ENCODE measurements at places on chromosomes 1 and 21. TPM values are rescaled to one million over a fixed set of nuclear protein-coding genes. Genes with fewer than 3 reads are reported as not detected.

PCNT gene
- 68.2 TPM for total RNA-seq

FAAH gene
- 8.5 TPM for total RNA-seq

REG4 gene
- 3.0 TPM for total RNA-seq

KCNA10 gene
- total RNA-seq, result not detected

LHX8 gene
- total RNA-seq, result not detected

AKNAD1 gene
- not detected for total RNA-seq

SELENBP1 gene
- not detected for total RNA-seq

GRCh38 chr1:44673675-44674112 is 587 bp downstream of the TMEM53 start:
- no peaks in the 10 kb centered on the region for H3K36me3 ChIP-seq
- DNase-seq, result no peak

DNA sequence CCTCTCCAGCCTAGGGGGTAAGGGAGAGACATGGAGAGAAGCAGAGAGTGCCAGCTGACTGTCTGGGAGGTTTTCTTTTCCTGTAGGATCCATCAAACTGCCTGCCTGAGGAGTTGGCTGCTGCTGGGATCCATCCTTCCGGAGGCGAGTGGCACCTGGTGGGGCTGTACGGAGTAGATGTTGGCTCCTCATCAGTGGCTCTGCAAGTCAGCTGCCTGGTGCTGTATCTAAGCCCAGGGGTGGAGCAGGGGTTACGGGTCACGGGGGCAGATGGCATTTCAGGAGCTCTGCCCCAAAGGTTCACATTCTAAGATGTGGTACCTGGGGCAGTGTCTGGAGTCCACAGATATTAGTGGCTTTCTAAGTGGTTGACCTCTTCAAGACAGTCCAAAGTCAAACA is 128.0 kb downstream of the ACTL8 start:
- H3K27ac ChIP-seq, result no peak overlapping the region
- no peaks in the 10 kb centered on the region for H3K36me3 ChIP-seq
- no peaks in the 10 kb centered on the region for H3K4me1 ChIP-seq
- H3K4me3 ChIP-seq, result no peak overlapping the region
- DNase-seq, result no peak

- H3K27me3 ChIP-seq, result no peaks in the 10 kb centered on the region
- no peak for DNase-seq
- peak overlapping the region; percentile 50 for H3K27ac ChIP-seq
- peaks cover 15% of the 10 kb centered on the region for H3K4me1 ChIP-seq
- H3K4me3 ChIP-seq, result peak overlapping the region; percentile 62
- H3K36me3 ChIP-seq, result no peaks in the 10 kb centered on the region
Measured at GRCh38 chr1:228465141-228465540, 22.0 kb upstream of the RNF187 start.

- no peak overlapping the region for H3K27ac ChIP-seq
- no peak overlapping the region for H3K4me3 ChIP-seq
- peaks cover 74% of the 10 kb centered on the region for H3K36me3 ChIP-seq
- DNase-seq, result no peak
- H3K27me3 ChIP-seq, result no peaks in the 10 kb centered on the region
Measured at GRCh38 chr1:42703888-42704464, 21.8 kb downstream of the YBX1 start.

DNA sequence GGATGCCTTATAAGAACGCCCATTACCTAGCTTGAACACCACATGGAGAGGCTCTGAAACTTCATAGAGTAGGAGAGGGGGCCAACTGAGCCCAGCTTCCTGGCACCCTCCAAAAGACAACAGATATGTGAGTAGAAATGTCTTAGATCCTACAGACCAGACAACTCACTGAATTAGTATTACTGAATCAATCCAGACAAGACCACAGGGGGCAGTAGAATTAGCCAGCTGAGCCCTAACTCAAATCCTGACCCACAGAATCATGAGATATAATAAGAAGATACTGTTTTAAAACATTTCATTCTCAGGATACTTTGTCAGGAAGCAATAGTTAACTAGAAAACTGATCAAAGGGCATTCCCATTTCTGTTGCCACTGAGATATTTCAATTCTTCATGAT is 45.8 kb upstream of the C1orf21 start:
- no peaks in the 10 kb centered on the region for H3K36me3 ChIP-seq
- no peak for DNase-seq
- no peak overlapping the region for H3K27ac ChIP-seq
- H3K27me3 ChIP-seq, result no peaks in the 10 kb centered on the region

- no peaks in the 10 kb centered on the region for H3K36me3 ChIP-seq
- peak; percentile 86 for DNase-seq
- H3K27ac ChIP-seq, result no peak overlapping the region
- H3K27me3 ChIP-seq, result no peaks in the 10 kb centered on the region
- H3K4me3 ChIP-seq, result no peak overlapping the region
Measured at GRCh38 chr1:221708987-221709386, 32.9 kb downstream of the DUSP10 start.

DNA sequence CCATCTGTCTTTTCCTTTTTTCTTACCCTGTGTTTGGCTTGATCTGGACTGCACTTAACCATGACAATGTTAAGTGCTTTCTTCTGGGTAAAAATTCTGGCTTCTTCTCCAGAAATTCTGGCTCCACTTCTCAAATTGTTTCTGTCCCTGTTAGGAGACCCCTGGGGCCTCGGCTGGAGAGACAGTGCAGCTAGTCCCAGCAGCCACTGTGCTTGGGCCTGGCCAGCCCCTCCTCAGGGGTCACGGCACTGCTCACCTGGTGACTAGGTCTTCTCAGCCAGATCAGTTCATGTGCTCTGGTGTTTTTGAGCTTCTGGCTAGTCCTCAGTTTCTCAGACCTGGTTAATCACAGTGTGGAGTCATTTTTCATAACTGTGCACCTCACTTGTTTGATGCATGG is 72.4 kb downstream of the ADARB1 start:
- H3K36me3 ChIP-seq, result no peaks in the 10 kb centered on the region
- no peak overlapping the region for H3K4me3 ChIP-seq
- no peaks in the 10 kb centered on the region for H3K27me3 ChIP-seq
- no peak overlapping the region for H3K27ac ChIP-seq

- no peak for DNase-seq
- H3K36me3 ChIP-seq, result no peaks in the 10 kb centered on the region
- no peak overlapping the region for H3K4me3 ChIP-seq
- no peak overlapping the region for H3K27ac ChIP-seq
- H3K27me3 ChIP-seq, result no peaks in the 10 kb centered on the region
- no peaks in the 10 kb centered on the region for H3K4me1 ChIP-seq
Measured at GRCh38 chr1:196372896-196373536, 235.2 kb downstream of the KCNT2 start.

- no peak overlapping the region for H3K4me3 ChIP-seq
- peak overlapping the region; percentile 31 for H3K27ac ChIP-seq
- H3K4me1 ChIP-seq, result peaks cover 26% of the 10 kb centered on the region
Measured at GRCh38 chr1:42322577-42322976, 12.5 kb downstream of the FOXJ3 start.

DNA sequence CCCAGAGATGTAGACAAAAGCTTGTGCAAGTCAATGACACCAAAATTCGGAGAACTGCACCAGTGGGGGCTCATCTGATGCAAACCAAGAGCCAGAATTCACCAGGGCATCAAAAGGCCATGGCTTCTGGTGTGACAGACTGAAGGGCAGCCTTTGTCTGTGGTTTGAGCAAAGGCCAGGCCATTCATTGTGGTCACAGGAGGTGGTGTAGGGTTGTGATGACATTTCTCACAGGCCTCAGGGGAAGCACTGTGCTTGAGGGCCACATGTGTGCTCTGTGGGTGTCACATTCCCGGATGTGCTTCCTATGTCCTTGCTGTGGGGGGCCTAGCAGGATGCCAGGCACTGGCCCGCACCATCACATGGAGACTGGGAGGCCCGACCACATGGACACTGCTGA is 22.5 kb upstream of the KCNE1 start:
- H3K4me1 ChIP-seq, result no peaks in the 10 kb centered on the region
- no peak overlapping the region for H3K27ac ChIP-seq
- H3K4me3 ChIP-seq, result no peak overlapping the region
- no peaks in the 10 kb centered on the region for H3K36me3 ChIP-seq
- no peak for DNase-seq

DNA sequence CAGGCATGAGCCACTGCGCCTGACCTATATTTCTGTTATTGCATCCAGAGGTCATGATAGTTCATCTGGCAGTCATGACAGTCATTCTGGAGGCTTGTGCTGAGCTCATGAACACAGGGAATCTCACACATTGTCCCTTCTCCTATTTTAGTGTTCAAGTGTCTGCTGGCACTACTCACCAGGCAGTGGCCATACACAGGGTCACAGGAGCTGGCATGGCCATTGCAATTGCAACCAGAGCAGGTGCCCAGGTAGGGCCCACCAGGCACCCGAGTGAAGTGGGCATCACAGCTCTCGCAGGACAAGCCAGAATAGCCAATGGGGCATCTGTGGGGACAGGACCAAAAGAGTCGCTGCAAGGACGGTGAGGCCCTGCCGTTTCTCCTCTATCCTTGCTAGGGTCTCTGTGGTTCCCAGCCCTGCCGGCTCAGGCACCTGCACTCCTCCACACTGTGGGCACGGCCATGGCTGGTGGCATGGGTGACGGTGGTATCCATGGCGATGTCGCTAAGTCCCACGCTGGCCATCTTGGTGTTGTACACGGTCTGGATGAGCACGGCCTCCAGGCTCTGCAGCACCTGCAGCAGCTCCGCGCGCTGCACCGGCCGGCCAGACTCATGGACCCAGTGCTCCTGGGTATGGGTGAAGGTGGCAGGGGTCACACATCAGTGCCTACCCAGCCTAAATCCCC is 57.0 kb downstream of the HSPG2 start:
- H3K4me1 ChIP-seq, result no peaks in the 10 kb centered on the region
- no peak overlapping the region for H3K27ac ChIP-seq
- no peak overlapping the region for H3K4me3 ChIP-seq
- H3K36me3 ChIP-seq, result no peaks in the 10 kb centered on the region
- H3K27me3 ChIP-seq, result no peaks in the 10 kb centered on the region

GRCh38 chr1:201088901-201089525 is 23.2 kb downstream of the CACNA1S start:
- no peaks in the 10 kb centered on the region for H3K36me3 ChIP-seq
- no peak overlapping the region for H3K4me3 ChIP-seq
- no peaks in the 10 kb centered on the region for H3K27me3 ChIP-seq

GRCh38 chr21:33554982-33555344 is 12.1 kb downstream of the SON start:
- H3K27me3 ChIP-seq, result no peaks in the 10 kb centered on the region
- H3K4me1 ChIP-seq, result peaks cover 6% of the 10 kb centered on the region
- peaks cover 47% of the 10 kb centered on the region for H3K36me3 ChIP-seq
- no peak for DNase-seq
- H3K27ac ChIP-seq, result no peak overlapping the region

DNA sequence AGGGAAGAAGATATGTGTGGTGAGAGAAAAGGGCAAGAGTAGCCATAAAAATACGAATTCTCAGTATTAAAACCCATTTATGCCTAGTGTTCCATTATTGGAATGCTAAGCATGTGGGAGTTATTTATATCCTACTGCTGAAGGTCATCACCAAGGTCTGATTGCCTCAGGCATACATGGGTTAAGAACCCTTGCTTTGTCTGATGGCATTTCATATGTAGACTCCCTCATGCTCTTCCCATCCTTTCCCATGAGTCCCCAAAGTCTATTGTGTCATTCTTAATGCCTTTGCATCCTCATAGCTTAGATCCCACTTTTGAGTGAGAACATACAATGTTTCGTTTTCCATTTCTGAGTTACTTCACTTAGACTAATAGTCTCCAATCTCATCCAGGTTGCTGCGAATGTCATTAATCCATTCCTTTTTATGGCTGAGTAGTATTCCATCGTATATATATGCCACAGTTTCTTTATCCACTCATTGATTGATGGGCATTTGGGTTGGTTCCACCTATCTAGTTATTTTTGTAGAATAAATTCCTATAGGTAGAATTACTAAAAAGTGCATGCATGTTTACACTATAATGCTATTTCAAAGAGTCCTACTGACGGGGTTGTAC is 172.5 kb downstream of the DYRK1A start:
- no peak overlapping the region for H3K4me3 ChIP-seq
- no peaks in the 10 kb centered on the region for H3K4me1 ChIP-seq
- H3K27ac ChIP-seq, result no peak overlapping the region
- DNase-seq, result no peak

- no peak overlapping the region for H3K27ac ChIP-seq
- DNase-seq, result no peak
- H3K4me3 ChIP-seq, result no peak overlapping the region
Measured at GRCh38 chr1:85321237-85321964, 45.0 kb upstream of the BCL10 start.

GRCh38 chr1:248303324-248303723 is at the start of gene OR2T12:
Gene OR2T12, minus strand, starts transcription at chr1:248303424. Its CDS starts 7,846 bp downstream, at chr1:248295578.
- no peak for DNase-seq
- H3K36me3 ChIP-seq, result no peaks in the 10 kb centered on the region
- no peaks in the 10 kb centered on the region for H3K27me3 ChIP-seq
- H3K27ac ChIP-seq, result no peak within 1 kb of the TSS

DNA sequence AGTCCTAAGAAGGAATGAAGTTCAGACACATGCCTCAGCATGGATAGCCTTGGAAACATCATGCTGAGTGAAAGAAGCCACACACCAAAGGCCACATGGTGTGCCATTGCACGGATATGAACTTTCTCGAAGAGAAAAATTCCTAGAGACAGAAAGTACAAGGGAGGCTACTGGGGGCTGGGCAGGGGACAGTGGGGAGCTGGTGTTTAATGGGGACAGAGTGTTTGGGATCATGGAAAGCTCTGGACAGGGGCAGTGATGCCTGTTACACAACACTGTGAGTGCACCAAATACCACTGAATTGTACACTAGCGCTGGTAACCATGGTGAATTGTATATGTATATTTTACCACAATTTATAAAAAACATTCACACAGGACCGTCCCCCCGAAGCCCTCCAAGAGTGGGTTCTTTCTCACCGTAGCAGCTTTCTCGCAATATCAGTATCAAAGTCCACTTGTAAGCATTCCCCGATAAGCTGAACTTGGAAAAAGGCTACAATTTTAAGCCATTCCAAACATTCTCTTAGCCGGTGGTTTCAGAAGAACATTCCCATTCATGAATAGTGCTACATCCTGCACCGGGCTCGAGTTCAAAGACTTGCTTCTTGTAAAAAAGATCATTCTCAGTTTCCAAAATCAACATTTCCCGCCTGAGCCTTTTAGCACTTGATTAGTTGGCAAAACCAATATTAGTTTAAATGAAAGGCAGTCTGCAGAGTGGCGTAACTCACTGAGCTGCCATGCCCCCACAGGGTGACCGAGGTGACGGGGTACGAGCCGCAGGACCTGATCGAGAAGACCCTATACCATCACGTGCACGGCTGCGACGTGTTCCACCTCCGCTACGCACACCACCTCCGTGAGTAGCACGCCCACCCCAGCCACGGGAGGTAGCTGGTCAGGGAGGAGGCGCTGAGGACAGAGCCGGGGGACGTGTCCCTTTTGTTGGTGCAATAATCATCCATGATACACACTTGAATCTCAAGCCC is 31.7 kb downstream of the SIM2 start:
- no peak overlapping the region for H3K4me3 ChIP-seq
- no peak overlapping the region for H3K27ac ChIP-seq
- H3K4me1 ChIP-seq, result no peaks in the 10 kb centered on the region

DNA sequence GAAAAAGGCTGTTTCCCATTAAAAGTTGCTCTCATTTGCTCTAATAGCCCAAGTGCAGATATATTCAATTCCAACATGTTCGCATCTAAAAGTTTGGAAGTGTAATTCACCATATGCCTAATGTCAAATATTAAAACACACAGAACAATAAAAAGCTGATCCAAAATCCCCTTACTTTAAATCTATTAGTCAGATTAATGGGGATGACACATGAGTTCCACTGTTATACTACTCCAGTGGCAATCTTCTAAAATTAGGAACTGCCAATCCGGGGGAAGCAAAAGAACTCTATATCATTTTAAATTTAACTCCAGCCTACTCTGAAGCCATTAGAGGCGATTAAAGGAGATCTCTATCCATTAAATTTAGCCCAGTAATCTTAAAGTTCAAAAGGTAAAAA is 317.1 kb downstream of the NTNG1 start:
- no peaks in the 10 kb centered on the region for H3K27me3 ChIP-seq
- no peak overlapping the region for H3K27ac ChIP-seq
- H3K4me1 ChIP-seq, result no peaks in the 10 kb centered on the region

All from naive thymus-derived CD4-positive, alpha-beta T cell (primary cell).